Activated CD8-positive, alpha-beta memory T cell treated with anti-CD3 and anti-CD28 coated beads for 1 hour (primary cell): ENCODE measurements at places on chromosomes 2 and 18.

DNA sequence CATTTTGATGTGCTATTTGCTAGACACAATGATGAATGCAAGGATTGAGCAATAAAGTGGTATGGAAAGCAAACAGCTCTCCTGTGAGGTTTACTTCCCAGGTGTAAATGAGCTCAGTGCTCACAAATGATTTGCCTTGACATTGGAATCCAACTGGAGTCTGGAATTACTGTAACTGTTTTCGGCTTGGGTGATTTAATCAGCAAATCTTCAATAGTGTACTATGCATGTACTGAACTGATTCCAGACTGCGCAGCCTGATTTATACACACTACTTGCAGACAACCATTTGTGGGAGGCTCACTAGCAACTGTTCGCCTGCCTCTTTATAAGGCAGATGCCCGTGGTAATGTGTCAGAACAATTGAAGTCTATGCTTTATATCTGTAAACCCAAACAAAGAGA is 27.9 kb upstream of the SOX11 start:
- DNase-seq, result no peak

GRCh38 chr2:3793249-3793648 is 89.9 kb downstream of the DCDC2C start:
- DNase-seq, result no peak

DNA sequence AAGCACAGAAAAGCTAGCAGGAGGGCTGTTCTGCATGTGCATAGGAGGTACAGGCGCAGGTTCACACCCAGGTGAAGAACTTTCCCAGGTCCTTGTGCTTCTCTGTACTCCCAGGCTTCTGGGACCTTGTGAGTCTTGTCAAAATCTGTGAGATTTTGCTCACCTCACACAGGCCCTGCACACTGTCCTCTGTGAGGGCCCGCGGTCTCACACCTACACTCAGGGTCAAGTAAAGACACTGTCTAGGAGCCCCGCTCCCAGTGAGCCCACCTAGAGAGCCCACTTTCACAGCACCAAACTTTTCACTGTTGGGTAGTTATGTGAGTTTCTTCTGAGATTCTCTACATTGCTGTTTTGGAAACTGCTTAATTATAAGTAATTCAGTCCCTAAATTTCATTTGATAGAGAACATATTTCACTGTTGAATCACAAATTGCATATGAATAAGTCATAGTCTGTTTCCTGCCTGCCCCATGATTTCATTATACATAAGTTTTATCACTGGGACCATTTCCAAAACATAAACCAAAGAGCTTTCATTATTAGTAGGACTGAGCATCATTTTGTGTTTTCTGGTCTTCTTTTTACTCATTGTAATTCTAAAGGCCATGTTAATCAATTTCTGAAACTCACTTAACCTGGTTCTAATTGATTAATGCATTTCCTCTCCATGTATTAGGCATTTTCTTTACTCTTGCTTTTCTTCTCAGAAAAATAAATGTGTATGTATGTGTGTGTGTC is 234.2 kb upstream of the SPOPL start:
- no peak for DNase-seq

DNA sequence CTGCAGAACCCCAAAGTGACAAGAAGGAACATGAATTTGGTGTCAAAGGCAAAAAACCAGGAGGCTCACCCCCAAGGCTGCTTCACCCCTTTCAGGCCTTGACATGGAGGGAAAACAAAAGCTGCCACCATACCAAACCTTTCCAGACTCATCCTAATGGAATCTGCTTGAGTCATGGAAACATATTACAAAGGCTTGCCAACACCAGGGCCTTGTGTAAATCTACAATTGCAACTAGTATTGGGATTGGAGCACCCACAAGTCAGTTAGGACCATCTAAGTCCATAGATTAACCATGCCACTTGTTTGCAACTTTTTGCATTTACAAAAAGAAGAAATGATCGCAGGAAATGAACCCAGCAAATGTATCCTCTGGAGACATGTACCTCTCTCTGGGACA is 297.6 kb downstream of the CDCA7 start:
- no peak for DNase-seq

GRCh38 chr2:120134263-120134662 is 88.9 kb downstream of the TMEM185B start:
- DNase-seq, result no peak

DNA sequence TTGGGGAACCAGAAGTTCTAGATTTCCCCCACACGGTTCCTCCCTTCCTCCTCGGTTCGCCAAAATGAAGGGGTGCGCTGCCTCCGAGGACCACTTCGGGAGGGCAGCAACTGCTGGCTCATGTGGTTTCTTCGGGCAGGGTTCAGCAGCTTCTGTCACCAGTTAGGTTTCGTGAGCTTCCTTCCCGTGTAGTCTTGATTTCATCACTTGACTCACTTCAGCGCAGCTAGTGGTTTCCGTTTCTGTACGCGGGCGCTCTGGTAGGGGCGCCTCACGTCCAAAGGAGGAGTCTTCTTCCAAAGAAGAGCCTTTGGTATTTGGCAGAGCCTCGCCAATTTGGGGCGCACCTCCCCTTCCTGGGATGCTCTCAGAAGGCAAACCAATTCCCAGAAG is 485 bp upstream of the GALNT3 start:
- DNase-seq, result no peak

DNA sequence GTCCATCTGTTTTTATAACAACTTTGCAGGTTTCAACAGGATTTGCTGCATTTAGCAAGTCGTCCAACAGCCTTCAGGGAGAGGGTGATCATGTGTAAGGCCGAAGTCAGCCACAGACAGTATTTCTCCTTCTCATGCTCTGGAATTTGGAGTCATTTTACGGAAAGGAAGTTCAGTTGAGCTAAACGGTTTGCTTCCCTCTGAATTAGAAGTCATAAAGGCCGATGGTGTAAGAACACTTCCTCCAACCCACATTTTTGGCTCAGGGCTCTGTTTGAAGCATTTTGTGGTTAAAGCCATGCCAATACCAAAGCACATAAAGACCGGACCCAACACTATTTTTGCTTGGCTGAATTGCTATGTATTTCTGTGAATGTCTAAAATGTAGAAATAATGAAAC is 129.5 kb downstream of the TMEM182 start:
- DNase-seq, result no peak

- no peak for DNase-seq
Measured at GRCh38 chr2:106147665-106148064, 46.4 kb downstream of the UXS1 start.

GRCh38 chr2:5464657-5465056 is 227.5 kb upstream of the SOX11 start:
- no peak for DNase-seq

DNA sequence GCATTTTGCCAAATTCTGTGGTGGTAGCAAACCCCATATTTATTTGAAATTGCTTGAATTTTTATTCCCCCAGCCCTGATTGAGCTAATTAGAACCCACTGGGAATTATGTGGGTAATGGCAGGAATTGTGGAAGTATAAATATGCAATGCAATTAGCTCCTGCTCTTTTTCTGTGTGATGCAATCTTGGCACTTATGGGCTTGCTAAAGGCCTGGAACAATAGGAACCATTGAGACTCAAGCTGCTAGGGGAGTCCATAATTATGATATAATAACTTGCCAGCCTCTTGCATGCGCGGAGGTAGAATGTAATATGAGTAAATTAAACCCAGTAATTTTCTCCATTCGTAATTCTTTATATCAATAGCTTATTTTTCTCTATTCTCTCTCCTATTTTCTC is 267.6 kb upstream of the THSD7B start:
- DNase-seq, result no peak

DNA sequence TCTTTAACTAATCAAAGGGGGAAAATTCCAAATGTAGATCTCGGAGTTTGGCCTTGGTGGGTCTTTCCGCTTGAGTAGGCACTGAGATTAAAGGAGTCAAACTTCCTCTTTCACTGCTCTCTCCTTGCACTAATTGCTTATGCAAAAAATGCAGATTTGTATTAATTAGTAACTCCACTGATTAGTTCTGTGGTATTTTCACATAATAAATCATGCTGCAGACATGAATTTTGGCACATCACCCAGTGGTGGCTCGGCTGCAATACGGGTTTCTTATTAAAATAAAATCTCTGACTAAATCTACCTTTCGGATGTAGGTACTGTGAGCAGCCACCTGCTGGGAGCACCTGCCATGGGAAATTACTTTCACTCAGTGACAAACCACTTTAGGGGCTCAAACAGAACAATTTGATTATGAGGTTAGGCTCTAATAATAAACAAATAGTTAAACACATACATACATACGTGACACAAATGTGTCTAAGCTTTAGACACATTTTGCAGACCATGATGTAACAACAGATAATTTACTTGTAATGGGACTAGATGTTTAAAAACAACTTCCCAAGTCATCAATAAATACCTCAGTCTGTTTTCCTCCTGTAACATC is 6.4 kb upstream of the NEUROD1 start:
- no peak for DNase-seq

DNA sequence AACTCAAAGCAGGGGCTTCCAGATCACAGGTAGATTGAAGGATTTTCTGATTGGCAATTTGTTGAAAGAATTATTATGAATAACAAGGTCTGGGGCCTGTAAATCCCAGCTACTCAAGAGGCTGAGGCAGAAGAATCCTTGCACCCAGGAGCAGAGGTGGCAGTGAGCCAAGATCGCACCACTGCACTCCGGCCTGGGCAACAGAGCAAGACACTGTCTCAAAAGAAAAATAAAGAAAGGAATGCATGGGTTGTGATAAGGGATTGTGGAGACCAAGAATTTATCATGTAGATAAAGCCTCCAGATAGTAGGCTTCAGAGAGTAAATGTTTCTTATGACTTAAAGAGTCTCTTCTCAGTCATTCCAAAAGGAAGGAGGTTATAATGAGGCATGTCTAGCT is 35.8 kb upstream of the DYNAP start:
- DNase-seq, result no peak

- no peak for DNase-seq
Measured at GRCh38 chr18:6920099-6920955, 190.8 kb downstream of the ARHGAP28 start.

DNA sequence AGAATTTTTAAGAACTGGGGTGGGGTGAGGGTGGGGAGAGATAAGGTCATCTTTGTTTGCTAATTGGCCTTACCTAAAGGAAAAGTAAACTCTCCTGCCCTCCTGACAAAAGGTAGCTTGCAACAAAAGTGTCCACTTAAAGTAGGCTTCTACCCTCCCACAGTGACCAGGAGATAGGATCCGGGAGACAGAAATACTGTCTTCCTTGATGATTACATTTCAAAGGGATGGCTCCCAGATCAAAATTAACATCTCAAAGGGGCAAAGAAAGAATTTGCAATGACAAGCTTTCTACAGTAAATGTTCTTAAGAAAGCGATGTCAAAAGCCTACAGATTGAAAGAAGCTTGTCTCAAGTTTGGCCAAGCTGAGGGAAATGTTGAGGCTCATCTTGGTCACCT is 775.3 kb downstream of the CPS1 start:
- DNase-seq, result no peak

- DNase-seq, result no peak
Measured at GRCh38 chr18:74110976-74111375, 36.7 kb downstream of the FBXO15 start.

DNA sequence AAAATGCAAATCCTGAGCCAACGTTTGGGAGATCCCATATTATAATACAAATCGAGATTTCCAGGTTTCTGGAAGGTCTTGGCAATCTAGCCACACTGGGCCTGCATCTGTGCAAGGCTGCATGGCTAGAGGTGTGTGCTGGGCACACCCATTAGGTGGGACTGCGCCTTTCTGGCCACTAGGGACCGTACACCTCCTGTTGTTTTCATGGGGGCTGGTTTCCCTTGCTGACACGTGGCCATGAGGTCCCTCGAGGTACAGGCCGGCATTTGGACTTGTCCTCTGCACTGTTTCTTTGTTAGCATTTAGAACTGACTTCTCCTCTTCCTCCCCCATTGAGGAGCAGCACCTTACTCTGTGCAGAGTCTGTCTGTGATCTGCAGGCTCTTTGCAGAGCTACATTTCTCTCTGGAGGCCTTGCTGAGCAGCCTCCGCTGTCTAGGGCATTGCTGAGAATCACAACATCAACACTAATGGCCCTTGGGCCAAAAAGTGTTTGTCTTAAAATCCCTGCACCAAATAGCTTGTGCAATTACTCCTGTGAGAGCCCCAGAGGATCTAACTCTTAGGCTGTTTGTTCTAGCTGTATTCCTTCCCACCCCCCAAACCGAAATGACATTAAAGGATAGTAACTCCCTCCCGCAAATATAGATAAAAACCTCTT is 131.2 kb downstream of the NEDD4L start:
- no peak for DNase-seq

DNA sequence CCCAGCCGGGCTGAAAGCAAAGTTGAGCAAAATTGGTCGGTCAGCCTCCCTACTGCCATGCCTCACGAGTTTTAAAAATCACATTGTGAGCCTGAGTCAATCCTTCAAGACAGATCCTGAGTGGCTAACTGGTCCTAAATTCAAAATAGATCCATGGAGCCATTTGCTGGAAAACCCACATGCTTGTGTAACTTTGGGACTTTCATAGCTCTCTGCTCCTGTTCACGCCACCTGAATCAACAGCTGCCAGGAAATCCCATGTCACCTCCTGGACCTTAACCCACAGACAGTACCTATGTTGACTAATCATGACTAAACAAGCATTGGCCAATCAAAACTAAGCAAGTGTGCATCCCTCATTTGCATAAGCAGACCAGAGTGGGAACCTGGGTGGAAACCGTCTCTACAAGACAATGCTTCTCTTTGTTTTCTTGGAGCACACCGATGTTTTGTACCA is 42.8 kb upstream of the LDLRAD4 start:
- DNase-seq, result no peak

- no peak for DNase-seq
Measured at GRCh38 chr2:184769686-184770085, 171.4 kb downstream of the ZNF804A start.

GRCh38 chr18:6022074-6022444 is 126.7 kb upstream of the TMEM200C start:
- DNase-seq, result no peak

DNA sequence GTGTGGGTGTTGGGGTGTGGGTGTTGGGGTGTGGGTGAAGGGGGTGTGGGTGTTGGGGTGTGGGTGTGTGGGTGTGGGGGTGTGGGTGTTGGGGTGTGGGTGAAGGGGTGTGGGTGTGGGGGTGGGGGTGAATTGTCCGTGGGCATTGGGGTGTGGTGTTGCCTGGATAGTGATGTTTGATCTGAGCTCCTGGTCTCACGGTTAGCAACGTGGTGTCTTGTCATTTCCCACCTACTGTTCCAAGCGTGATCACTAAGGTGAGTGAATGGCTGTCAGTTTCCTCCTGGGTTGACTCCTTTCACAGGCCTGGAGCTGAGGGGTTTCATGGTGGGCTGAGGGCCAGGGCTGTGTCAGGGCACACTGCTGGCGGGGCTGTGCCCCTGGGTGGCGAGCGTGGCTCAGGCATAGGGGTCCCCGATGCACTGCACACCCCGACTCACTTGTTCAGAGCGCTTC is 27.2 kb downstream of the RTP5 start:
- DNase-seq, result no peak

- DNase-seq, result no peak
Measured at GRCh38 chr2:32008805-32009515, 1.8 kb downstream of the MEMO1 start.

DNA sequence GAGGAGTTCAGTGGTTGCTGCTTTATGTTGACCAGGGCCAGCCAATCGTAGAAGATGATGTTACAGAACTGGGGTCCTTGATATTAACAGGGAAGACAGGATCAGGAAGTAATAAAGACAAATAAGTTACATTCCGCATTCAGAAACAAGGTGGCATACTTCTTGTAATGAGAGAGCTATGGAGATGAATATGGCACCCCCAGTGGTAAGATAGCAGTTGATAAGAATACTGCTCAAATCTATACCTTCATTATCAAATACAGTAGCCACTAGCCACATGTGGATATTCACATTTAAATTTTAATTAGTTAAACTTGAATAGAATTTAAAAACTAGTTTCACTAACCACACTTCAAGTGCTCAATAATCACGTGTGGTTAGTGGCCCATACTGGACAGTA is 290.4 kb upstream of the RBMS1 start:
- no peak for DNase-seq
